ENCODE measurements at places on chromosomes 2 and 18.

DNA sequence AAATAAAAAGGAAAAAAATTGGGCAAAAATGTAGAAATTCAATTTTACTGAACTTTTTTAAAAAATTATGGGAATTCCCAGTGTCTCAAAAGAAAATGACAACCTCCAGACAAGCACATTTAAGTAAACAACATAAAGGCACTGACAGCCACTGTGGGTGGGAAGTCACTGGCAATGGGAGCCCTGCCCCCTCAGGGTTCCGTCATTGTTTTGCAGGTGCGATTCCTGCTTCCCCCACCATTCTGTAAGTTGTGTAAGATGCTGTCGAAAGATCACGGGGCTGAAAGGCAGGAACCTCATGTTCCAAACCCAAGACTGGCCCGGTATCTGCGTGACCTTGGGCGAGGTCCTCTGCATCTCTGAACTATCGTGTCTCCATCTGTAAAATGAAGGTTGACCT is 15.8 kb upstream of the ASPRV1 start:
- DNase-seq = no peak

DNA sequence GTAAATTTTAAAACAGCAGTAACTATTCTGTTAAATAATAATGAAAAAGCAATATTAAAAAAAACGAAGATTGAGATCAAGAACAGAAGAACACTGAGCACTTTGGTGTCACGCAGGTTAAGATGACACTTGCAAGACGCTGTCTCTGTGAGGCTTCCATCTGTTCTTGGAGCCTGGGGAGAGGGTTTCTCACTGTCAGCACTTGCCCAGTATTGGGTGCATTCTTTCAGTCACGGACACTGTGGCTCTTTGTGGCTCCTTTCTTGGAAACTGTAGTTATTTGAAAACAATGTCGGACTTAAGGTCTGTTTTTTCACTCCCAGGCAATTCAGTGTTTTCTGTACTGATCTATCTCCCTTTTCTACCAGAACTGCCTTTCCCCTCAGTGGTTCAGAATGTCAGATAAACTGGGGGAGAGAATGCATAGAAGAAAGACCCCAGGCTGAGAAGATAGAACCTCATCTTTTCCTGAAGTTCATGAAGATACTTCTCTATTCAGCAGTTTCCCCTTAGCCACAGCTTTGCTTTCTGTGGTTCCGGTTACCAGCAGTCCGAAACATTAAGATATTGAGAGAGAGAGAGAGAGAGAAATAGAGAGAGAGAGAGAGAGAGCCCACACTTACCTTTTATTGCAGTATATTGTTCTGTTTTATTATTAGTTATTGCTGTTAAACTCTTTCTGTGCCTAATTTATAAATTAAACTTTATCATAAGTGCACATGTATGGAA is 283.3 kb downstream of the DCDC2C start:
- DNase-seq = no peak

DNA sequence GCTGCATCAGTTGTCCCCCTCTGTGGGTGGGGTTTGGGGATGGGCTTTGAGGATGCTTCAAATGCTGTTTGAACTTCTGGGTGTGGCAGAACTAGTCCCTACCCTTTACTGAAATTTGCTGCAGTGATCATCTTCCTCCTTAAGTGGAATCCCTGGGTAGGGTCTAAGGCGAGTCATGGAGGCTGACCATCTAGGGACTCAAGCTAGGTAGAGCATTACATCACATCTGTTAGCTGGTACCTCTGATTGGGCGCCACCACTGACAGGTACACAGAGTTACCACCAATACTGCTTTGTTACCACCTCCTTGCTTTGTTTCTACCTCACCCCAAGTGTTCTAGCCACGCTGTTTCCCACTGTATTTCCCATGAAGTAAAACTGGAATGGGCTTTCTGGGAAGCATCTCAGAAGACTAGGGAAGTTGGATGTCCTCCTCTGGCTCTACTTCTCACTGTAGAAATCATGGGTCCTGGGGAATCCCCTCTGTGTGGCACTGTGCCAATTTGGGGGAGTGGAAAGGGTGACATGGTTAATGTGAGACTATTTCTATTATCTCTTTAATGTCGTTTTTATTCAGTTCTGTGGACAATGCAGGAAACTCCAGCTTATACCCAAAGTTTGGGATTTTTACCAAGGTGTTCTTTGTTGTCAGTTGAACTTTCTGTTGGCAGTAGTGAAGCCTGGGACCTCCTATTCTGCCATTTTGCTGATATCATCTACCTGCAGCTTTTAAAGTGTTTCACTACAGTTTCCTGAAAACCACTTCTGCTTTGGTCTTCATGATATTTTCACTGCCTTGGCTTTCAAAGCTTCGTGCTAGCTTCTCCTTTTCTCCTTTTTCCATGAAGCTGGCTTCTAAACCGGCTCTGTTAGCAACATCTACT is 14.5 kb upstream of the SULT1C4 start:
- no peak for DNase-seq

- DNase-seq = no peak
Observed at GRCh38 chr2:10057231-10058107, 14.1 kb downstream of the KLF11 start.

DNA sequence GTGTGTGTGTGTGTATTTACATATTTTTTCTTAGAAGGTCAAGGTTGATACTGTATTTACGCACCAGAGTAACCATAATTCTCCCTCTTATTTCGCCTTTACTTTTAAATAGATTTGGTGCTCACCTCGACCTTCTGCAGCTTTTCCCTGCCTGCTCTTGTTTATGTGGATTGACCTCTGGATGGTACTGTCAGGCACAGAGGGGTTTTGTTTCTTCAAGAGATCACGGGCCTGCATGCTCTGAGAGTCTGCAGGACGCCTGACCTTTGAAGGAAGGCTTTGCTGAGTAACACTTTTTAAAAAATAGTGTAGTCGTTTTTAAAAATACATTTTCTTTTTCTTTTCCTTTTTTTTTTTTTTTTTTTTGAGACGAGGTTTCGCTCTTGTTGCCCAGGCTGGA is 18.1 kb upstream of the EFHD1 start:
- DNase-seq = no peak

- DNase-seq = peak; percentile 53
Observed at GRCh38 chr2:15159751-15160177, 401.4 kb downstream of the NBAS start.

DNA sequence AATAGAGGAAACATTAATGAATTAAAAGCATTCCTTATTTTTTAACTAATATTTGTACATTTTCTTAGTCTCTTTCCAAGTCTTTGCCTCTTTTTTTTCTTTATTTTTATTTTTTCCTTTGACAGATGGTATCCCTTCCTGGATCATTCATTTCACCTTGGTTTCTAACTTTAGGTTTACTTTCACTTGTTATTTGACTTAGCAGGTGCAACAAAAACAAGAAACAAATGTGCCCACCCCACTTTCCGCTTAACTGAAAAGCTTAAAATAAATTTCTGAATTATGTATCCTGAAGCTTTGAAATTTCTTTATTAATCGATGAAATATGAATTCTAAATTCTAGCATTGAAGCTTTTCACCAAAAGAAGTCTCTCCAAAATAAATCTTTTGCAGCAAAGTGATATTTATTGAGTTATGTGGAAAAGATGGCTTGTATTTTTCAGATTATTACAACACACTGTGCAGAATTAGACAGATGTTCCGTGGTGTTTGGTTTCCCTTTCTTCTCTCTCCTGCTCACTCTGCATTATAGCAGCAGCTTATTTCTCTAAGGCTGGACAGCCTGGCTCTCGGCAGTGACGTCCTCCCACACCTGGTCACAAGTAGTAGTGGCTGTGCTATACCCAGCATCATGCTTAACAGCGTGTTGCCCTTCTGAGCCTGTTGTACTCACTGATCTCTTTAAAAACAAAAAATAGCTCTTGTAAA is 99.1 kb upstream of the ZNF397 start:
- DNase-seq = no peak

DNA sequence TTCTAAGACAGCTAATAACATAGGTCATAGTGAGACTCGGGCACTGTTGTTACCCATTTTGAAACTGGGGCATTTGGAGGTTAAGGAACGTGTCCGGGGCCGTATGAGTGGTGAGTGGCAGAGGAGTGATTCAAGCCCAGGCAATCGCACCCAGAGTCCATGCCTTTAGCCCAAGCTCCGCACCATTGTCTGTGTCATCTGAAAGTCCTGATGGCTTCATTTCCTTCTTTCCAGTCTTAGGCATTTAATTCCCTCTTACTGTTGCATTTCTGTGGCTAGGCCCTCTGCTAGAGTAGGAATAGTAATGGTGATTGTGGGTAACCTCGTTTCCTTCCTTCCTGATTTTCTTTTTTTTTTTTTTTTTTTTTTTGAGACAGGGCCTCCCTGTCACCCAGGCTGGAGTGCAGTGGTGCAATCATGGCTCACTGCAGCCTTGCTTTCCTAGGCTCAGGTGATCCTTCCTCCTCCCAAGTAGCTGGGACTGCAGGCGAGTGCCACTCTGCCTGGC is 49.8 kb upstream of the ASB1 start:
- DNase-seq = no peak

DNA sequence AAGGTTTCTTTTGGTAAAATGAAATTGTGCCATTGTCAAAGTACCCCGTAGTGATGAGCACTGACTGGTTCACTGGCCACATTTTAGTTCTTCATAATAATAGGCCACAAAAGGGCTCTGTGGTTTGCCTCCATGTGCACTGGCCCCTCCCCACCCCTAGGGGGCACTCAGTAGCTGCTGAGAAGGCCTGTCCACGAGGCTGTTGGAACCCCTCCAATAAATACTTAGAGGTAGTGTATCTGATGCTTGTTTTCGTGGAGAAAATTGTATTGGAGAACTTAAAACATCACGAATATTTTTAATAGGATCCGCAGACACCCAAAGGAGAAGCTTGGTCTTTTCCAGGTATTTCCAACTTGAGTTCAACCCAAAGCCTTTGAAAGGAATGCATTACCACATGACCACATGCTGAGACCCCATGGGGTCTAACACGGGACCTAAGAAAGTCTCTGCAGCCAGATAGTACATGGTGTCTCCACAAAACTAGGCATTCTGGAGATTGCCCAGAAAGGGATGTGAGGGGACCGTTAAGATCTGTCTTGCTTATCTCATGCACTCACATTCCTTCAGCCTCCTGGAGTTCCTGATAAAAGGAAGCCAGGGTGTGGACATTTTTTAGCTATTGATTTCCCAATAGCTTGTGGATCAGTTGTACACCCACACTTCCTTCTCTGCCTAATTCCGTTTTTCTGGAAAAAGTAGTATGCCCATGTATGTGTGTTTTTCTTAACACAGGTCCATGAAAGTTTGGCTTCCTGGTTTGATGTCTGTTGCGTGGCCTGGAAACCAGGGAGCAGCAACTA is 28.5 kb upstream of the NOSTRIN start:
- no peak for DNase-seq

DNA sequence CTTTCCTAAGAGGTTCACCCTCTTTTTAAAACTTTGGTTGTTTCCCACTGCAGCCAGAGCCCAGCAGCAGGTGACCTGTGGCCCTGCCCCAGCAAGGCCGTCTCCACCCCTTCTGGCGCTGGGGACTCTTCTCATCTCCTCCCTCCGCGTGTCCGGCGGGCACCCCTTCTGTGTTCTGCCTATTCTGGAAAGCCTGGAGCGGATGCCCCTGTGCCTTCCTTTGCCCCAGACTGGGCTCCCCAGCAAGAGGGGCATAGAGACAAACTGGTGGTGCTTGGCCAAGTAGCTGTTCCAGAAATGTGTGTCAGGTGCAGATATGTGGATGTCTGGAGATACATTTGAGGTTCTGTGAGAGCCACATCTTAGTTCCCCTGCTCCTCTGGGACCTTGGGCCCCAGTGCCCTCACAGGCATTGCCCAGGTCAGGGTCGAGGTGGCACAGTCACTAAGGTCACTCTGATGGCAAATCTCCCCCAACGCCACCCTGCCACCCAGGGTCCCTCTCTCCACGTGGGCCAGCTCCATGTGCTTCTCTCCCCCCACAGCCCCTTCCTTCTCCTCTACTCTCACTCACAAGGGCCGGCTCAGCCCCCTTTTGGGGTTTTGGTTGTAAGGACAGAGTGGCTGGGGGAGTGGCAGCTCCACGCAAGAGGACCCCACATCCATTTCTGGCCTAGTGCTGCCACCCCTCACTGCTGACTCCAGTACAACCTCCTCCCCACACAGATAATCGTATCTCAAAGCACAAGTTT is 35.5 kb upstream of the TAF1B start:
- no peak for DNase-seq

DNA sequence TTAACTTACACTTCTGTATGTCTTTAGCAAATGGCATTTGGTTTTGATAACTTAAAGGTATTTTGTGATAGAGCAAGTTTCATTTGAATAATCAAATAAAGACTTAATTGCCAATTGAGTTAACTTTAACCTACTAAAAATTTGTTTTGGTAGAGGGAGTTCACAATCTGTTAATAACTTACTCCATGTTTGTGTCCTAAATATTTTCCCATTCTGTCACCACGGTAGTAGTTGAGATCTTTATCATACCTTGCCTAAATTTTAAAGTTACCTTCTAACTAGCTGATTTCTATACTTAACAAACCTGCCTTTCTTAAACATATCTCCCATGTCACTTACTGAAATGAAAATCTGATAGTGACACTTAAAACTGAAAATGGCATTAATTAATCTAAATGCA is 127.1 kb downstream of the TMEFF2 start:
- no peak for DNase-seq

- no peak for DNase-seq
Observed at GRCh38 chr2:69041214-69041613, 28.2 kb downstream of the ANTXR1 start.

- no peak for DNase-seq
Observed at GRCh38 chr2:201883606-201884369, 77.5 kb downstream of the CDK15 start.

GRCh38 chr2:67955748-67956603 is 106.8 kb downstream of the C1D start:
- DNase-seq = no peak

DNA sequence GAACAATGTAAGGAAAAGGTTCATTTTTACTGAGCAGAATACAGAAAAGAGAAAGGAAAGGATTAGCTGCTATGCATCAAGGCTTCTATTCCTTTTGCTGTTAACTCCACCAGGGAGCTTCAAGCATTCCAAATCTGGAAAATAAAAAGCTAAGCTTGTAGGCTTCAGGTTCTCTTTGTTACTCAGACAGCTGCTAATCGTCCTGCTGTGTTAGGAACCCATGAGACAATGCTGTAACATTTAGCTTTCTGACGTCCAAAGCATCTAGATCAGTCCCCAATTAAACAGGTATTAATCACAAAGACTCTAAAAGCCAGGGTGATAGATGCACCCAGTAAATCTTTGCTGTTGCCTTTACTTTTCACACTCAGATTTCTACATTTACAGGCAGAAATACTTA is 103.8 kb downstream of the EPHA4 start:
- DNase-seq = no peak

GRCh38 chr18:21327101-21327500 is 85.1 kb downstream of the GREB1L start:
- no peak for DNase-seq

GRCh38 chr2:127516041-127516762 is 10.1 kb downstream of the IWS1 start:
- no peak for DNase-seq

DNA sequence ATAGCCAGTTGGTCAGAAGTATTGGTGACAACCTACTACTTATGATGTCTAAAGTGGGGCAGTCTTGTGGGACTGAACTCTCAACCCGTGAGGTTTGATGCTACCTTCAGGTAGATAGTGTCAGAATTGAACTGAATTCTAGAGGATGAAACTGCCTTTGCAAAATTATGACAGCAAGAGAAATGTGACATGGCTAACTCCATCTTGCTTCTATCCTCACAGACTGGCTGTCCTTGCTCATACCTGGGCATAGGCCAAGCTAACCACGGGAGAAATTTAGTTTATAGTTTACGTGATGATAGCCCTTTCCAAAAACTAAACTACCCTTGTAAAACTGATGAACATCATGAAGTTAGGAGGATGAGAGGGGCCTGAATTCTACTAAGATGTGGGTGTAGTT is 24.9 kb upstream of the TGIF1 start:
- no peak for DNase-seq

All from SK-N-MC (cell line).